Stimulated activated CD4-positive, alpha-beta T cell treated with anti-CD3 and anti-CD28 coated beads, TNF-alpha, amount 100 ng/mL, for 48 hours (primary cell): ENCODE measurements at places on chromosomes 11 and 22.

- DNase-seq, result no peak
Observed at GRCh38 chr11:73439002-73439843, 63.0 kb downstream of the RELT start.

- DNase-seq, result no peak
Observed at GRCh38 chr11:10502770-10503169, 38.2 kb downstream of the RNF141 start.

DNA sequence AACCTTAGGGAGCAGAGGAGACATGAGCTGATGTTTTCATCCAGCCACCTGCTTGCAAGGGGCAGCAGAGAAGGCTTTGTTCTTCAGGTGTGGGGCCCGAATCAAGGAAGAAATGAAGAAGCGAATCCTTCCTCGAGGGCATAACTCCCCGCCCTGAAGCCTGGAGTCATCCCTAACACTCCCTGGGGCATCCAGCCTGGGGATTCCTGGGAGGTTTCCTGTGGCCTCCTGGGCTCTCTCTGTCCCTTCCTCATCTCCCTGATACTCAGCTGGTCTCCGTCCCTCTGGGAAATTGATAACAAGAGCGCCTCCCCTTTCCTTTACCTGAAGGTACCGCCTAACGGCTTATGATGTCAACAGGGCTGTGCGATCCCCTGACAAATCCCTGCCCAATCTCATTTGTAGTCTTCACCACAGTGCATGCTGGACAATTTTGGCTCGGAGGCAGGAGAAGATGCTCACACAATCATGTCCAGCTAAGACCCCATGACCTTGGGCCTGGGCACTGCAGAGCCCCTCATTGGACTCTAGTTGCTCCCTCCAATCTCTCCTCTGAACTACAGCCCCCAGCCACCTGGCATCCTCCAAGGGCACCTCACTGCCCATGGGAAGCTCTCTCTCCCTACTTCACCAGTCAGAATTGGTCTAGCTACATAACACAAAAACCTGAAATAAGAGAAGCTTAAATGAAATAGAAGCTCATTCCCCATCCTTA lies 80.6 kb upstream of the RTL6 start:
- no peak for DNase-seq

DNA sequence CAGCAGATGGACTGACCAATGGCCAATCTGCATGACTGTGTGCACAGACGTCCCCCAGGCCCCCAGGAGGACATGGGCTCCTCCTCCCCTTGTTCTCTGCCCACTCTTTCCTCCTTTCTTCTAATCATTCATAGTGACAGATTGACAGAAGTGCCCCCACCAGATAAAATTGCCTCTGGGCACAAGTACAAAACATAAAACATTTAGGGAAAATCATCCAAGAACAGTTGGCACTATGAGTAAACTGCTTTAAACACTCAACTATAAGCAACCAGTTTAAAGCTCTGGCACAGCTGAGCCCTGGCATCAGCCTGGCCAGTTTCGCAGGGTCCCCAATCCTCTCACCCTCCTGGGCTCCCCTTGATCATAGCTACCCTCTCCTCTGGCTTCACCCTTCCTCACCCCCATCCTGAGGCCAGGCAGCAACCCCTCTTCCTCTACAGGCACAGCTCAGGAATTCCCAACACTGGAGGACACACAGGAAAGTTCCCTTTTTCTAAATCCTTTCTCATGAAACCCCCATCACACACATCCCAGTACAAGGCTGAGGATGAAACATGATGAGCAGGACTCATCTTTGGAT lies 232.9 kb downstream of the BUD13 start:
- no peak for DNase-seq

DNA sequence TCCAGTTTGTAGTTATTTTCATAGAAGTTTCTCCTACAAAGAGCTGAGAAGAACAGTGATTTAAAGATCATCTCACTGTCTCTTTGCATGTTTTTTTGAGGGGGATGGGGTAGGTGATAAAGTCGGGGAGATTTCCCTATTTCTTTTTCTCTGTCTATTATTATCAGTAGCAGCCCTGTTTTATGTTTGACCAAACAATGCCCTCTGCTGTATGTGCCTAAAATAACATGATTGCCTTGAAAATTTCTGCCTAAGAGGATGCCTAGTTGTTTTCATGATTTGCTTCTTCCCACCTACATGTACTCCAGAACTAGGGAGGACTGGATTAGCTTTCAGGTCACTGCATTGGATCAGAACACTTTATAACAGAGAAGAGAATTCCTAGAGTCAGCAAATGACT lies 1330.2 kb downstream of the LRRC4C start:
- no peak for DNase-seq

GRCh38 chr11:102812188-102812587 lies 14.2 kb upstream of the MMP1 start:
- no peak for DNase-seq

- no peak for DNase-seq
Observed at GRCh38 chr22:43832393-43833265, 20.5 kb upstream of the EFCAB6 start.

DNA sequence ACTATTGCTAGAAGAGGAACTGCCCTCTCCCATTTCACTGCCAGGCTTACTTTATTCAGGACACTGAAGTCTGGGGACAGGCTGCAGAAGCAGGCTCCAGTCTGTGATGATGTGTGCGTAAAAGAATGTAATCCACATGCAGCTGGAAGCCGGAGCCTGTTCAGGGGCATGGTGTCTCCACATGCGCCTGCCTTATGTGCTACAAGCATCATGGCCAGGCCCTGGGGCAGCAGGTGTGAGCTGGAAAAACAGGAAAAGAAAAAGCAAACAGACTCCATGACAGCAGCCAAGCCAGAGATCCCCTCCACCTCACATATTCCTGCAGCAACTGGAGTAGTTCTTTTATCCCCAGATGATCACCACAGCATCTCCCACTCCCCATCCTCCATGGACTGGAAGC lies 33.4 kb downstream of the ARFGAP2 start:
- DNase-seq, result no peak

DNA sequence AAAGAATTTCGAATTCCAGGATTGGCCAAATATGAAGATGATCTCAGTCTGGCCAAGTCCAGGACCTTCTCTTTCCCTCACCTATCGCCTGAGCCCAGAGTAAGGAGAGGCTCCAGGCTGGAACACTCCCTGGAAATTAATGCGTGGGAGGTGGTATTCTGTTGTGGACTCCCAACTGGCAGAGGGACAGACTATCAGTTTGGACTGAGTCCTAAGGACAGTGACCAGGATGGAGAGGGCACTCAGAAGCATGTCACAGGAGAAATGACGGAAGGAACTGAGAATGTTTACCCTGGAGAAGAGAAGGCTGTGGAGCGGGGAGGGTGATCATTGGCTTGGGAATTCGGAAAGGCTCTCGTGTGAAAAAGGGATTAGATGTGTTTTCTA lies 84.4 kb downstream of the RPL27A start:
- no peak for DNase-seq

- no peak for DNase-seq
Observed at GRCh38 chr11:128291835-128292234, 295.5 kb downstream of the ETS1 start.

DNA sequence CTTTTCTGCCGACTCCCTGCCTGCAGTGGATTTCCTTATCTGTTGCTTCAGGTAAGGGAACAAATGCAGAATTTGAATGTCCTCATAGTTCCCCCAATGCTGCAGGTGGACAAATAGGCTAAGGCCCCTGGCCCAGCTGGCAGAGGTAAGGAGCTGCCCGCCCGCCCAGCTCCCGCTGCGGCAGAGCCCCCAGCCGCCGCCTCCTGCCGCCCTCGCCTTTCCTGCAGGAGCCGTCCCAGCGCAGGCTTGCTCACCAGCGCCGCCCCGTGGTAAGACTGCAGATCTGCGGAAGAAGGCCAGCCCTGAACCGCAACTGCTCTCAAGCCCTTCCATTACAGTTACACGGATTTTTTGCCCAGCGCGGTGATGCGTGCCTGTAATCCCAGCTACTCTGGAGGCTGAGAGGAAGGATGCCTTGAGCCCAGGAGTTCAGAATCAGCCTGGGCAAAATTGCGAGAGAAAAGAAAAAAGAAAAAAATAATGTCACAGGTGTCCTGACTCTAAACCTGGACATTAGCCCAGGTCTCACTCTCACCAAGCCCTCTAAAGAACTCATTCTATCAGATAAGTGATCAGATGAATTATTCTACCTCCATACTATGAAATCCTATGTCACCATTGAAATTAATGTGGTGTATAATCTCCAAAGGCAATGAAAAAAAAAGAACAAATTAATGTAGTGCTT lies 51.2 kb upstream of the EMID1 start:
- DNase-seq, result peak; percentile 51

DNA sequence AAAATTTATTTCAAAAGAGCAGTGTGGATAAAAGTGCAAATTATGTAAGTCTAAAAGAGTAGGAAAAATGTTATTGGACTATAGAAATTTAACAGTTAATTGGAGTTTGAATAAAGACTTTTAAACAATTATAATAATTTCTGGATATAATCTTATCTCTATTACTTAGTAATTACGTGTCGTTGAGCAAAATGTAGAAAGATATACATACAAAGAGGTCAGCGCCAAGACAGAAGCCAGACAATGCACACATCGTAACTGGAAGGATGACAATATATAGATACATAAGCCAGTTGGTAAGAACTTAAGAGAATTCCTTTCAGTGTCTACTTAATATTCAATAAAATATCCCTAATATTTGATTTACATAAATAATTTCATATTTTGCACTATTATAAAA lies 157.0 kb downstream of the LUZP2 start:
- DNase-seq, result no peak

DNA sequence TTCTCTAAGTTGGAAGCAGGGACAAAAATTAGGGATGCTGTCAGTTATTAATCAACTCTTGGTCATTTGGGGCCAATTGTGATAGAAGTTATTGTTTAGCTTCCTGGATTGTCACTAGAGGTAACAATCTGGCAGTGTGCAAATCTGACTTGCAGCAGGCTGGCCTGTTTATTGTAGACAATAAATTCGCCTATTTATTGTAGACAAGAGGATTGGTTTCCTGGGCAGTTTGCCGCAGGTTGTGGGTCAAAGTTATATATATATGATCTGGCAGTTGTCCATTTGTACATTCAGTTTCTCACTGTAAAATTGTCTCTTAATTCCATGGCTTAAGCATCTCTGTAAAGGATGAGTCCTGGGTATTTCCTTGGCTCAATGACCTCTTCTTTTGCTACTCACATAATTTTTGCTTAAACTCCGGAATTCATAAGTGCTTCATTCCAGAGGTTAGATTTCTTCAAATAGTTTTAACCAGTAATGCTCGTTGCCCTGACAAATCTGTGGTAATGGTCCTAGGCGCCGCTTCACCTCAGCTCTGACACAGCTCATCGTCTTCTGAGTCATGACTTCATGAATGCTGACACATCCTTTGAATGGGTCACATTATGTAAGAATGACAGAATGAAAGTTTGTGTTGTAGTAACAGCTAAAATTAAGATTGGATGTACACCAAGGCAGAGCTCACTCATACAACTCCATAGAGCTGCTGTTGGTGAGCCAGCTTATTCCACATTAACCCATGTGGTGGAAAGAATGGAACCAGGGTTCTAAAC lies 7.8 kb upstream of the MMP3 start:
- DNase-seq, result no peak

DNA sequence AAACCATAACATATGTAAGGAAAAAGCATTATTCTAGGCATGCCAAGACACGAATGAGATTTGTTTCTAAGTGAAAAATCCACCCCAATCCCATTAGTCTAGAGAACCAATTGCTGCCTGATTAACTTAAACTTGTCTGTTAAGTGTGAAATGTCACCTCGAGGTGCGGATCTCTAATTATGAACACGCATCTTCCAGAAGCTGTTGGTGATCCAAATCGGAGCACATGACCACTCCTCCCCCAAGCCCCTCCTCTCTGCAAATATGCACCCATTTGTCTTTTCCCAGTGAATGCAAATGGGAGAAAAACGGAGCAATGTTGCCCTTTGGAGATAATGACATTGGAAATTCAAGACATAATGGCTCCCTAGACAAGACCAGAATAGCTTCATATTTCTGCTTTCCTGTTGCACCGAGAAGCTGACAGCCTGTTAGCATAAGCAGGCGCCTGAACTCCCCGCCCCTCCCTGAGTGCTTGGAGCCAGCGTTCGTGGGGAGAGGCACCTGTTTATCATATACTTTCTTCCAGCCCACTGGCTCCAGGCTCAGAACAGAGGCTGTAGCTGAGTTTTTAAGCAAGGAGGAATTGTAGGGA lies 6.0 kb upstream of the FXYD6 start:
- no peak for DNase-seq

DNA sequence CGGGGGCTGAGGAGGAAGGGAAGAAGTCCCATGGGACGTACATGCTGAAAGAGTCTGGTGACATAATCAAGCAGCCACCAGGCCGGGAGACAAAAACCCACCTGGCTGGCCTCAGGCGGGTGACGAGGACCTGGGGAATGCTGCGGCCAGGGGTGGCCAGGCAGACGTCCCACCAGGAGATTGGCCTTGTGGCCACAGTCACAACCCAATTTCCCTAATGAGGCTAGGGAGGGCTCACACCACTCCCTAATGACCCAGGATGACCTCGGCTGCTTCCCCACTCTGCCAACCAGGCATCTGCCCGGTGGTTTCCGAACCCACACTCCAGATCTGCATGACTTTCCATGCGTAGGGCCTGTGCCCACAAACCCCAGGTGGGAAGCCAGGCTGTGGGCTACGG lies 66.9 kb downstream of the SCUBE1 start:
- no peak for DNase-seq

GRCh38 chr11:1983601-1983961 lies 14.1 kb downstream of the H19 start:
- no peak for DNase-seq

- no peak for DNase-seq
Observed at GRCh38 chr11:62889484-62890437, 9.1 kb downstream of the SLC3A2 start.

- no peak for DNase-seq
Observed at GRCh38 chr11:134468081-134468668, 56.1 kb upstream of the B3GAT1 start.

- DNase-seq, result no peak
Observed at GRCh38 chr11:93529707-93530467, 13.3 kb downstream of the SMCO4 start.

DNA sequence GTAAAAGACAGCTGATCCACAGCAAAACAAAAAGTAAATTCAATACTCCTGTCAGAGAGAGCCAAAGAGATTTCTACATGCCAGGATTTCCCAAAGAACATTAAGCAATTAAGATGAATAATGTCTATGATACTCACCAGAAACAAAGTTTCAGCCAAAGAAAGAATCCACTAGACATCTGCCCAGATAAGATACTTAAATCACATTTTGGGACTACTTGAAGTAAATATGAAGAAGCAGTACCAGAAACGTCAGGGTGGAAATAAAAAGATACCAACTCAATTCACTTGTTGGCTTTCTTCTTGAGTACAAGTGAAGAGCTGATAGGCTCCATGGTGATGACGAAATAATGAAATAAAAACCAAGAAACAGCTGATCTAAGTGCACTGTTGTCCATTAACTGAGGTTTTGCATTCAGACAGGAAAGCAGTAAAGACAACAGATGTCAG lies 31.6 kb upstream of the ARHGAP32 start:
- DNase-seq, result no peak

- peak; percentile 5 for DNase-seq
Observed at GRCh38 chr11:66221726-66222236, 46.7 kb upstream of the RAB1B start.

- DNase-seq, result no peak
Observed at GRCh38 chr11:18271206-18271605, 5.1 kb downstream of the SAA1 start.

GRCh38 chr22:37043828-37044538 lies 7.6 kb upstream of the KCTD17 start:
- DNase-seq, result peak; percentile 41

- no peak for DNase-seq
Observed at GRCh38 chr11:126791446-126791845, 209.1 kb downstream of the KIRREL3 start.

- DNase-seq, result no peak
Observed at GRCh38 chr11:83070731-83071566, 748 bp downstream of the RAB30 start.

- DNase-seq, result no peak
Observed at GRCh38 chr11:95506777-95507176, 275.8 kb upstream of the SESN3 start.
